Activated T-helper 2 cell treated with anti-CD3 and anti-CD28 coated beads, Interferon-gamma antibody, Interleukin-2, Interleukin-4, amounts not matched to agents 10 μg/mL and 5 μg/mL and 100 μg/mL, durations not matched to agents 14 hours and 24 hours and 36 hours (primary cell): ENCODE measurements at places on chromosomes 13 and 19.

DNA sequence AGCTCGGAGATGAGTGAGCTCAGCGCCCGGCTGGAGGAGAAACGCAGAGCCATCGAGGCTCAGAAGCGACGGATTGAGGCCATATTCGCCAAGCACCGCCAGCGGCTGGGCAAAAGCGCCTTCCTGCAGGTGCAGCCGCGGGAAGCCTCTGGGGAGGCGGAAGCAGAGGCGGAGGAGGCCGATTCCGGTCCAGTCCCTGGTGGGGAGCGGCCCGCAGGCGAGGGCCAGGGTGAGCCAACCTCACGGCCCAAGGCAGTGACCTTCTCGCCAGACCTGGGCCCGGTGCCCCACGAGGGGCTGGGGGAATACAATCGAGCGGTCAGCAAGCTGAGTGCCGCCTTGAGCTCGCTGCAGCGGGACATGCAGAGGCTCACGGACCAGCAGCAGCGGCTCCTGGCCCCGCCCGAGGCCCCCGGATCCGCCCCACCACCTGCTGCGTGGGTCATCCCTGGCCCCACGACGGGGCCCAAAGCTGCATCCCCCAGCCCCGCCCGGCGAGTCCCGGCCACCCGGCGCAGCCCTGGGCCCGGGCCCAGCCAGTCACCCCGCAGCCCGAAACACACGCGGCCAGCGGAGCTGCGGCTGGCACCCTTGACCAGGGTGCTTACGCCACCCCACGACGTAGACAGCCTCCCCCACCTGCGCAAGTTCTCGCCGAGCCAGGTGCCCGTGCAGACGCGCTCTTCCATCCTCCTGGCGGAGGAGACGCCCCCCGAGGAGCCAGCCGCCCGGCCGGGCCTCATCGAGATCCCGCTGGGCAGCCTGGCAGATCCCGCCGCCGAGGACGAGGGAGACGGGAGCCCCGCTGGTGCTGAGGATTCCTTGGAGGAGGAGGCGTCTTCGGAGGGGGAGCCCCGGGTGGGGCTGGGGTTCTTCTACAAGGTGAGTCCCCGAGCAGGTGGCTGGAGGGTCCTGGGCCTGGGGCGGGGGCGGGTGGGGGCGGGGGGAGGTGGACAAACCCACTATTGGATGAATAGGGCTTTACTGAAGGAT is 16.8 kb downstream of the XAB2 start:
- no peaks in the 10 kb centered on the region for H3K27me3 ChIP-seq
- H3K27ac ChIP-seq: no peak overlapping the region
- no peaks in the 10 kb centered on the region for H3K4me1 ChIP-seq
- DNase-seq: no peak
- no peak overlapping the region for H3K4me3 ChIP-seq

DNA sequence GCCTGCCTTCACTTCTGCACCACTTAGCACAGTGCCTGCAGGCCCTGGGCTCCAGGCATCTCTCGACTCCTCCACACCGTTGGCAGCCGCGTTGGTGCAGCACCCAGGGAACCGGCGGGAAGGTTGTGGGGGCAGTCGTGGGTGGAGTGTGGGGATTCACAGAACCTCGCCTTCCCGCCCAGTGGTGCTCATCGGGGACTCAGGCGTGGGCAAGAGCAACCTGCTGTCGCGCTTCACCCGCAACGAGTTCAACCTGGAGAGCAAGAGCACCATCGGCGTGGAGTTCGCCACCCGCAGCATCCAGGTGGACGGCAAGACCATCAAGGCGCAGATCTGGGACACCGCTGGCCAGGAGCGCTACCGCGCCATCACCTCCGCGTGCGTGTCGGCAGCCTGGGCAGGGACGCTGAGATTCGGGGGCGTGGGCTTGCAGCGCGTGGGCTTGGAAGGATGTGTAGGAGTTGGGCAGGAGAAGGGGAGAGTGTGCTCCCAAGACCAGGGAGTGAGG is 9.6 kb downstream of the RAB11B start:
- peaks cover 9% of the 10 kb centered on the region for H3K4me1 ChIP-seq
- H3K36me3 ChIP-seq: peaks cover 25% of the 10 kb centered on the region
- DNase-seq: no peak

DNA sequence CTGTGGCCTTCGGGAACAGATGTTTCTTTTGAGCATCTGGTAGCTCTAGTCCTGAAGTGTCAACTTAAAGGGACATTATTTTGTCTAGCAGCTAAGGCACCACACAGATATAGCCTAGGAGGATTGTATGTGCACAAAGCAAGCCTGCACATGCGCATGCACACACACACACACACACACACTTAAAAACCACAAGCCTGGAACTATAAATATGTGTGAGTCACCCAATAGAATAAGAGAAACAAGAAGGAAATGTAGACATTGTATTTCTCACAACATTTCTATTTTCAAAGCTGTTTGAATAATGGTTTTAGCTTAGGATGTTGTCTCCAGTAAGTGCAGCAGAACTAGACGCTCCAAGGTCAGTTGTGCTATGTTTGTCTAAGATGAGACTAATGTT is 516.5 kb downstream of the SUCLA2 start:
- H3K27ac ChIP-seq: no peak overlapping the region
- no peaks in the 10 kb centered on the region for H3K27me3 ChIP-seq
- H3K4me3 ChIP-seq: no peak overlapping the region
- H3K4me1 ChIP-seq: no peaks in the 10 kb centered on the region

DNA sequence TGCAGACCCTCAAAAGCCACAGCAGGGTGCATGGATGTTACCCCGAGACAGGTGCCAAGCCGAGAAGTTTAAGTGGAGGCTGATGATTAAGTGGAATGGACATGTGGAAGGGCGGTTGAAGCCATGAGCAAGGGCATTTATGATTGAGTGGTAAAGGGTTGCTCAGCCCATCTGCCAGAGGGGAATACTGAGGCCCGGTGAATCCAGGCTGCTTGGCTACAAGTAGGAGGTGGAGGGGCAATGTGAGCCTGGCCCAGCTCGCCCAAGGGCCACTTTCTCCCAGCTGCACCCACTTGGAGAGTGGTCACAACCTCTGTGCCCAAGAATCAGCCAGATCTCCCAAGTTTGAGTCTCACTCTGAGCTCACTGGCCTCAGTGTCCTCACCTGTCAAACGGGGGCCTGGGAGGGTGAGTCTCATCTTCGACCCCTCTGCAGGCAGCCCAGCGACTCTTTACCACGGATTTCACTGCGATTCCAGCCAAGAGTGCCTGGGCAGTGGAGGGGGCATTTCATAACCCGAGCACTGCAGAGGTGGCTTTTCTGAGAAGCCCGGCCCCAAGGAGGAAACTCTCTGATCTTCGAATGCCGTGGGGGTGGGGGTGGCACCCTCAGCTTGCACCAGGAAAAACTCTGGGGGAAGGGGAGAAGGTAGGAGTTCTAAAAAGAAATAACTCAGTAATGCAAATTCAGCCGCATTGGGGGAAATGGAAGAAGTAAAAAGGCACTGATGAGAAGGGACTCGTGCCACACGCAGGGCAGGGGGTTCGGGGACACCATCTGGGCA is 62.9 kb upstream of the KLF2 start:
- H3K27ac ChIP-seq: peak overlapping the region; percentile 18

- H3K27ac ChIP-seq: no peak overlapping the region
- no peak for DNase-seq
- H3K4me3 ChIP-seq: no peak overlapping the region
- H3K36me3 ChIP-seq: no peaks in the 10 kb centered on the region
- no peaks in the 10 kb centered on the region for H3K27me3 ChIP-seq
Measured at GRCh38 chr19:43444531-43445287, 20.7 kb downstream of the LYPD3 start.
